ENCODE measurements at places on chromosomes 5 and 9. TPM values are rescaled to one million over a fixed set of nuclear protein-coding genes. Genes with fewer than 3 reads are reported as not detected.
A peak's percentile ranks its signal among the peaks of the same experiment; 100 is the strongest.

Gene SCGB3A1
- not detected for total RNA-seq

Gene KCNN2
- total RNA-seq: 0.46 TPM

GRCh38 chr9:71552480-71552879, 215.8 kb downstream of the CEMIP2 start:
- DNase-seq: peak; percentile 59

DNA sequence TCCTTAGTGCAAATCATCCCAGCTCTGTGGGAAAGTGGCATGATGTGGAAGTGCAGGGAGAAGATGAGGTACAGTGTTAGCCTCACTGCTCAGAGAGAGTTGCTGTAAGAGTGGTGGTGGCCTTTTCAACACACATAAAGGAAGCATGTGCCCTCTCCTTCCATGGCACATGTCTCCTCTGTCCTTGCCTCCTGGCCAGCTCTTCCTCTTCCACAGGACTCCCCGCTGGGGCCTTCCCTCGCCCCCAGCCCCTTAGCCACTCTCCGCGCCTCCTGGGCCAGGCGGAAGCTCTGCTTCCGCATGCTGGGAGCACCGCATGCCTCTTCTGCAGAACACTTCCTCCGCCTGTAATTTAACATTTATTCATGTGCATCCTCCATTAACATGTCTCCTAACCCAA, 4.8 kb upstream of the KCNMB1 start:
- no peak for DNase-seq

DNA sequence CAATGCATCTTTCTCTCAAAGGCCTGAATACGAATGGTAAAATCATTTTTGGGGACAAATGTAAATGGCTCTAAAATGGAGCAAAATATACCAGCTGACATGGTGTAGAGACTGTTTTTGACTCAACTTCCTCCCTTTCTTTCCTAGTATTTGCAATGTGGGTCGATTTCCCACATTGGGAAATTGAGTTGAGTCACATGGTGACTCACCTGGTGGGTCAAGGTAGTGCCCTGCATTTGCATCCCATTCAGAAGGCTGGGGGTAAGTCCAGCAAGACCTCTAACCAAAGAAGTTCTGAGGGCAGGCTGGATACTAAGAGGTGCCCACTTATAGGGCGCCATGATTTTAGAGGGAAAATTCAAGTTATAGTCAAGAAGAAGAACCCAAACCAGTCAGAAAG, 179.6 kb upstream of the MPDZ start:
- DNase-seq: no peak

GRCh38 chr5:167415779-167416746, 875.4 kb upstream of the WWC1 start:
- DNase-seq: no peak

DNA sequence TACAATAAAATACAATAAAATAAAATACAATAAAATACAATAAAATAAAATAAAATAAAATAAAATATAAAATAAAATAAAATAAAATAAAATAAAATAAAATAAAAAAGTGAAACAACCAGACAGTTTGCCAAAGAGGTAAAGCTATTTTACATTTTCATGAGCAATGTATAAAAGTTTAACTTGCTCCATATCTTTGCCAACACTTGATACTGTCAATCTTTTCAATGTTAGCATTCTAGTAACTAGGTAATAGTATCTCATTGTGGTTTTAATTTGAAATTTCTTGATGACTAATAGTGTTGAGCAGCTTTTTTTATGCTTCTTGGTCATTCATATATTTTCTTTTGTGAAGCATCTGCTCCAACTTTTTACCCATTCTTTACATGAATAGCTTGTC, 17.3 kb downstream of the TTC33 start:
- DNase-seq: peak; percentile 83

DNA sequence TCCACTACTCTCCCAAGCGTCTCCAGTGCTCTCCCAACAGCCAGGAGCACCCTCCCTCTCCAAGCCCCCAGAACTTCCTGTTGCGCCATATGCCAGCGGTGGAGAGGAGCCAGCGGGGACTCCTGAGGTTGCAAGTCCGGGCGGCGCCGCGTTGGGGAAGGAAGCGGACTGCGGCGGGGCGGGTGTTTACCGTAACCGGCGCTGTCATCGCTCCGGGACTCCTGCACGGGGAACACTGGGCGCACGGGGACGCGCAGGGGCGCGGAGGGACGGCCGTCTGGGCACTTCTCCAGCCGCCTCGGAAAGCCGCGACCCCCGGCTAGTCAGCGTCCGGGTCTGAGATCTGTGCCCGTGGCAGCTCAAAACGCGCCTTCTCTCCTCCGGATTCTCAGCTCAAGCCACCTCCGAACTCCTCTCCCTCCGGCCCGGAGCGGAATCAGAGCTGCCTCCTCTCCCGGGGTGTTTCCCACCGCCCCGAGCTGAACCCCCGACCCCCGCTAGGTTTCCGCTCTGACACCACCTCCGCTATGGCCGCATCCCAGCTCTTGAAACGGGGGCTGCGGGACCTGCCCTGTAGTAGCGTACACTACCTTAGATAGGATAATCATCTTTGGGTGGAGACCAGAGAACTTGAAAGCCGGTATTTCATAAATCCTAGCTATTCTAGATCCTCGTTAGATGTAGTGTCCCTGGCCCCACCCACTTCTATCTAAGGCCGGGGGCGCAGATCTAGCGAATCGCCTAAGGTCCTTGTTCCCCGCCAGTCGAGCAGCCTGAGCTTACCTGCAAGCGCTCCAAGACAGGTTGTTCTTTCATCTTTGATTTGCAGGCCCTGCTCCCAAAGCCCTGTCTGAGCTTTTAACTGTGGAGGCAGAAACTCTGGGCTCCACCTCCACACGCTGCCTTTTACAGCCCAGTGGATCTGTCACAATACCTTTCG, at the start of gene TRPM6:
TSS of gene TRPM6 (minus strand) at position 881 of the 940 bp plus-strand sequence. CDS start at position 816, 65 bp downstream.
- DNase-seq: peak; percentile 45

DNA sequence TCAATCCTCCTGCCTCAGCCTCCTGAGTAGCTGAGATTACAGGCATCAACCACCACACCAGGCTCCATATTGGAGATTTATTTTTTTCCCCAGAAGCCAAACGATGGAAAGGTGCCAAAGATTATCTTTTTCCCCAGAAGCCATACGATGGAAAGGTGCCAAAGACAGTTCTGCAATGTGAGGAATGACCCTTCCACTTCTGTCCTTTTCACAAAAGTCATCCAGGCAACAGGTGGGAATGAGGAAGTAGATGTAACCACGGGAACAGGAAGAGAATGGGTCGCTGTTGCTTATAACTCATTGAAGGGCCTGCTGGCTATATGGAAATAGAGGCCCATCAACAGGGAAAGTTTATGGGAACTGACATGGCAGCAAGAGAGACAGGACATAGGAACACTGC, 233.7 kb upstream of the MSX2 start:
- no peak for DNase-seq

DNA sequence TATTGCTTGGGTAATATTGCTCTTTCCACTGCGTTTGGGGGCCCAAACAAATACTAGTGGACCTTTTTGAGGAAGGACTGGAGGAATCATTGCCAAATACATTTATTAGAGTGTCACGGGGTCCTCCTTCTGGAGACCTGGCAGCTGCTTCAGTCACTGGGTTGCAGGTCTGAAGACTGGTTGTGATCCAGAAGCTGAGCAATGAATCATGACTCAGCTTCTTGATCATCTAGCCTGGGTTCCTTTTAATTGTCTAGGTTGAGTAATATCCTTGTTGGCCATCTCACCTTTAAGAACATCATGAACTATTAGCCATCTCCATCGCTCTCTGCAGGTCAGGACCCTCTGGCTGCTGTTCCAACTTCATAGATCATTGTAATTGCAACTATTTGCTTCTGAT, 15.4 kb upstream of the UBAP1 start:
- peak; percentile 35 for DNase-seq

DNA sequence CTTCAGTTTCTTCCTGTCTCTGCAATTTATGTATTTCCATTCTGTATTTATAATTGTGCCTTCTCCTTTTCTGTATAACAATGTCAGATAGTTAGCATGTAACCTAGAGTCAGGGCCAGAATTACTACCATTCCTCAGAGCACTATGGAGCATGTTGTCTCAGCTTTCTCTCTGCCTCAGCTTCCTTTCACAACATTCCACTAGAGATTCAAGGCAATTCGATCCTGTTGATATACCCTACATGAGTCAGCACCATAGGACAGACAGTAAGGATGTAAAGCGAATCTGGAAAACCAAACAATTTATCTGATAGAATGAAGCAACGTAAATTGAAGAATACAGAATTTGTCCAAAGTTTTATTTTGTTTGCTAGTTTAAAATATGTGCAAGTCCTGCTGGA, 728.3 kb upstream of the SEMA6A start:
- no peak for DNase-seq

- DNase-seq: no peak
Measured at GRCh38 chr5:145509336-145510136, 325.6 kb downstream of the PRELID2 start.

DNA sequence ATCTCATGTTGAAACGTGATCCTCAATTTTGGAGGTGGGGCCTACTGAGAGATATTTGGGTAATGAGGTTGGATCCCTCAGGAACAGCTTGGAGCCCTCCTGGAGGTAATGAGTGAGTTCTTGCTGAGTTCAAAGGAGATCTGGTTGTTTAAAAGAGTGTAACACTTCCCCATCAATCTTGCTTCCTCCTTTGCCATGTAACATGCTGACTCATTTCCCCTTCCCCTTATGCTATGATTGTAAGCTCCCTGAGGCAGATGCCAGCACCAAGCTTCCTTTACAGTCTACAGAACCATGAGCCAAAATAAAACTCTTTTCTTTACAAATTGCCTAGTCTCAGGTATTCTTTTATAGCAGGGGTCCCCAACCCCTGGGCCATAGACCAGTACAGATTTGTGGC, 352.3 kb downstream of the SLCO4C1 start:
- no peak for DNase-seq

DNA sequence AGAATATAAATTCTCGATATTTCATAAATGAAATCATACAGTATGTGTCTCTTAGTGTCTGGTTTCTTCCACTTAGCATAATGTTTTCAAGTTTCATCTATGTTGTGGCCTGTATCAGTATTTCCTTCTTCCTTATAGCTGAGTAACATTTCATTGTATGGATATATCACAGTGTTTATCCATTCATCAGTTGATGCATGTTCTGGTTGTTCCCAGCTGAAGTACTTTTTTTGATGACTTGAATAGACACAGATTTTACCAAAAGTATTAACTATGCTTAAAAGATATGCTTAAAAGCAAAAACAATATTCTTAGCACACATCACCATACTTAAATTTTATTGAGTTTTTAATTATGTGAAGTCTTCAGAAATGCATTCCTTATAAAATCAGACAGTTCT, 12.7 kb downstream of the RAB14 start:
- no peak for DNase-seq

All from LHCN-M2 (cell line).